EH (cell line): ENCODE measurements at places on chromosomes 1 and 21.

DNA sequence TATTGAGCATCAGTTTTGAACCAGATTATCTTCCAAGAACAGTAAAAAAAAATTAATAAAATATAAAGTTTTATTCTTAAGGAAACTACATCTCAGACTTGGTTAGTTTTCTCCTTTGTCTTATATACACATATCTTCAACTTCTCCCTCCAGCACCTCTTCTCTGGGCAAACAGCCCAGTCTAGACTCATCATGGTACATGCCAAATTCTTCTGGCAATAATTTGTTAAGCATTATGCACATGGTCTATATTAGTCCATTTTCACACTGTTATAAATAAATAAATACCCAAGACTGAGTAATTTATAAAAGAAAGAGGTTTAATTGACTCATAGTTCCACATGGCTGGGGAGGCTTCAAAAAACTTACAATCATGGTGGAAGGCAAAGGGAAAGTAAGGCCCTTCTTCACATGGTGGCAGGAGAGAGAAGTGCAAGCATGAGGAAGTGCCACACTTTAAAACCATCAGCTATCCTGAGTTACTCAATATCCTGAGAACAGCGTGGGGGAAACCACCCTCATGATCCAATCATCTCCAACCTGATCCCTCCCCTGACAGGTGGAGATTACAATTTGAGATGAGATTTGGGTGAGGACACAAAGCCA is 108.7 kb upstream of the RNPC3 start:
- DNase-seq: peak; percentile 75

- DNase-seq: no peak
Observed at GRCh38 chr1:151581451-151581850, 30.4 kb upstream of the SNX27 start.

DNA sequence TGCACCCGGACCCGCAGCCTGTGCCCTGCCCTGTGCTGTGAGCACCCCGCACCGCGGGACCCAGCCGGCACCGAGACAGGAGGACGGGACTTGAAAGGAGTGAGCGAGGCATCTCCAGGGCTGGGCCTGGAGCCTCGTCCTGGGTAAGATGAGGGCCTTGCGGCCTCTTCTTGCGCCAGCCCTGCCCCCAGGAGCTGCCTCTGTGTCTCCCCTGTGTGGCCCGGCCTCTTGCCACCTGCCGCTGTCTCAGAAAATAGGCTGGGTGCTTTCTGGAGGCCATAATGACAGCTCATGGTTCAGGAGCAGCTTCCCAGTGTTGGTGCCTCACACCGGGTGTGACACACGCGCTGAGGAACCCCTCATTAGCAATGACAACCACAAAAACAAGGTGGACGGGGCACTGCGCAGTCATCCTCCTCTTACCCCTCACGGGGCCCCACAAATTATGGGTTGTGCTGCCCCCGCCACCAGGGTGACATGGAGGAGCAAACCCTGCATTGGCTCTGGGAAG is 161.5 kb upstream of the C1orf174 start:
- no peak for DNase-seq

GRCh38 chr1:177934461-177934860 is 35.4 kb downstream of the SEC16B start:
- no peak for DNase-seq

DNA sequence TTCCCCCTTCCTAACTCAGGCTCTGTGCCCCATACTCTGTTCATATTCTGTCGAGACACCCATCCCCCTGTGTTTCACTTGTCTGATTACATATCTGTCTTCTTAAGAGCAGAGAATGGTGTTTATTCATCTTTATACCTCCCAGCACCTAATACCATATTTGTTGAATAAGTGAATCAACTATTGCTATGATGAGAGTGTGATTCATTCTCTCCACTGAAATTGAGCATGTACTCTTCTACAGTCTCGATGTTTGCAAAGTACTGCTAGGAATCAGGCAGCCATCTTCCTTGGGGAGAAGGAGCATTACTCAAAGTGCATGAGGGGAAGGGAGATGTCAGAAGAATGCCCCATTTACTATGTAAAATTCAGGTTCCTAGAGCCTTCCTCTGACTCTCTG is 27.0 kb downstream of the TBX15 start:
- peak; percentile 17 for DNase-seq

DNA sequence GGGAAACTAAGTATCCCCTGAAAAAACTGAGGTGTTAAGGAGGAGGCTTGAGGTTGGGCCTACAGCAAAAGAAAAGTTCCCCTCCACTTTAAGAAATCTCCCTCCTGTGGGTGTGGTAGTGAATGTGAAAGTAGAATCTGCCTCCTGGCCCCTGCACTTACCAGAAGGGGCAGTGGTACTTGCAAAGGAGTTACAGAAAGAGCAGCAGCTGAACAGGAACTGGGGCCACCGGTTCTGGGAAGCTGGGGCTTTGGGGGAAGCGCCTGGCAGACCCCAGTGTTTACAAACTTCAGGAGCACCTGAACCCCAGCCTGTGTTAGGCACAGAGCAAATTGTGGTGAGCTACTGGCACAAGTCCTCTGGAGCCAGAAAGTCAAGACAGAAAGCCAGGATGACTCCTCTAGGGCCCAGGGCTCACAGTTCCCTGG is 250.2 kb upstream of the FGGY start:
- no peak for DNase-seq

DNA sequence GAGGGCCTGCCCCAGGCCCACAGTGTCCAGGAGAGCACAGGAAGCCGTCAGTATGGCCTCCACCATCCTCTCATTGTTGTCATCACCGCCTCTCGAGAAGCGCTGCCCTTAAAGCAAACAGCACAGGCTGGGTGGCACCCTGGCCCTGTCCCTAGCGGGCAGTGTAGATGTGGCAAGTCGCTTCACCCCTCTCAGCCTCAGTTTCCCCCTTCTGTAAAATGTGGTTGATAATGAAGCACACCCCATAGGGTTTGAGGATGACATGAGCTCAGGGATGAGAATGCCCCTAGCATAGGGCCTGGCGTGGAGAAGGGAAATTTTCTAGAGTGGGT is 13.4 kb downstream of the PLA2G2F start:
- DNase-seq: no peak

- DNase-seq: peak; percentile 66
Observed at GRCh38 chr21:27366646-27367235, 399.9 kb upstream of the ADAMTS5 start.

DNA sequence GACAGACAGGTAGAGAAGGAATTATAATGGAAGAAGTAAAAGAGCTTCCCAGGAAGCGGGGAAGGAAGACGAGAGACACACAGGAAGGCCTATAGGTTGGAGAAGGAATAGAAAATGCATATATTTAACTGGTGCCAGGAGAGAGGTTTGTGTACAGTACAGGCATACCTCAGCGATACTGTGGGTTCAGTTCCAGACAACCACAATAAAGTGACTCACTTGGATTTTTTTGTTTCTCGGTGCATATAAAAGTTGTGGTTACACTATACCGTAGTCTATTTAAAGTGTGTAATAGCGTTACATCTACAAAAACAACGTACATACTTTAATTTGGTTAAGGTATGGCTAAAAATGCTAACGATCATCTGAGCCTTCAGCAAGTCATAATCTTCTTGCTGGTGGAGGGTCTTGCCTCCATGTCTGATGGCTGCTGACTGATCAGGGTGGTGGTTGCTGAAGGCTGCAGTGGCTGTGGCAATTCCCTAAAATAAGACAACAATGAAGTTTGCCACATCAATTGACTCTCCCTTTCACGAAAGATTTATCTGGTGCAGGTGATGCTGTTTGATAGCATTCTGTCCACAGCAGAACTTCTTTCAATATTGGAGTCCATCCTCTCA is 16.0 kb downstream of the YARS1 start:
- peak; percentile 81 for DNase-seq

DNA sequence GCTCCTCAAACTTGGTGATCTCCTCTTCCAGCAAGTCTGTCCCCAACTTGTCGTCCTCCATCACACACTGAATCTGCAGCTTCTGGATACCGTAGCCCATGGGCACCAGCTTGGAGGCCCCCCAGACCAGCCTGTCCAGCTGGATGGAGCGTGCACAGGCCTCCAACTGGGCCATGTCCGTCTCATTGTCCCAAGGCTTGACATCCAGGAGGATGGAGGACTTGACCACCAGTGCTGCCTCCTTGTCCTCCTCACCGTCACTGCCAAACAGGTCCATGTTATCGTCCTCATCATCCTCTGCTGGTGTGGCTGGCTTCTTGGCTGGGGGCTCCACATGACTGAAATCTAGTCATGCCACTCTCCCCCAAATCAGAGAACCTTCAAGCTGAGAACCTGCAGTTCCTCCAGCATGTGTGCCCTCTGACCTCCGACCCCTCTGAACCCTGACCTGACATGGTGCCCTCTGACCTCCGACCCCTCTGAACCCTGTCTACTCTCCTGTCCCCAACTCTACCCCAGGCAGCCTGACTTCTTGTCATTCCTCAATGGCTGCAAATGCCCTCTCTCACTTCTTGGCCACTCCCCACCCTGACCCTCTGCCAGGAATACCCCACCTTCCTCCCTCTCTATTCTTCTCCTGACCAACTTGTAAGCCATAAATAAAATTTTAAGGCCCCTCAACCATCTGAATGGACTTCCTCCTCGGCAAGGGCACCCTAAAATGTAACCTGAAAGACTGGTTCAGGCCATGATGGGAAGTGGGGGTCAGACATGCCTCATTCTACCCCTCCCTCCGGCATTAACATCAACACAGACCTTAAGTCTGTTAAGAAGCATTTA is 275.7 kb upstream of the C1orf174 start:
- no peak for DNase-seq

DNA sequence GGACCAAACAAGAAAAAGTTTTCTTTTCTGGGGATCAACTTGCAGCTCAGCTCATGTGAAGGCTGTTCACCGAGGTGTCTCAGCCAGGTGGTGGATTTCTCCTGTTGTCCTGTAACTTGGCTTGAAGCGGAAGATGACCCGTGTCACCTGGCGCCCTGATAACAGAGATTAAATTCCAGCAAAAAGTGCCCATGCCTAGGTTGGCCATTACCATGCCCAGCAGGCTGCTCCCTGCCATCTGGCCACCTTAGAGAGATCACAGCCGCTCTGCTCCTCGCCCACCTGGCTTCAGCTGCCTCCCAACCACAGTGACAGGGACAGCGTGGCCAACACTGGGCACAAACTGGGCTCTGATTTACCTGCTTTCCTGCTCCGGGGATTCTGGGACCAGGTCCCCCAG is 149.5 kb downstream of the ZBTB18 start:
- no peak for DNase-seq

- peak; percentile 46 for DNase-seq
Observed at GRCh38 chr1:147849098-147849895, 53.3 kb upstream of the GJA8 start.

DNA sequence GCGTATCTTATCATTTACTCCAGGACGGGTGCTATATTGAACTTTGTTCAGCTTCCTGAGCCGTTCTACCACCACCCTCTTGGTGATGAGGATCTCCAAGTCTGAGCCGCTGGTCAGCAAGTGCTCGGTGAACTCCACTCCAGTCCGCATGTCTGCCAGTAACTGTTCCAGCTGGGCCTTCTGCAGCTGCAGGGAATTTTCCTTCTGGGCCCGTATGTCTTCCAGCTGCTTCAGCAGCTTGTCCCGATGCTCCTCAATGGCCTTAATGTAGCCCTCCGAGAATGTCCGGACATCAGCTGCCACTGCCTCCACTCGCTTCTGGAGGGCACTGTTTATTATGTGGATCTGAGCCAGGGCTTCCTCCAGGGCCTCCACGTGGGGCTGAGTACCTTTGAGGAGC is 3.4 kb downstream of the TRIM45 start:
- DNase-seq: no peak

GRCh38 chr1:172163498-172164215 is 256.8 kb upstream of the C1orf105 start:
- DNase-seq: peak; percentile 73

DNA sequence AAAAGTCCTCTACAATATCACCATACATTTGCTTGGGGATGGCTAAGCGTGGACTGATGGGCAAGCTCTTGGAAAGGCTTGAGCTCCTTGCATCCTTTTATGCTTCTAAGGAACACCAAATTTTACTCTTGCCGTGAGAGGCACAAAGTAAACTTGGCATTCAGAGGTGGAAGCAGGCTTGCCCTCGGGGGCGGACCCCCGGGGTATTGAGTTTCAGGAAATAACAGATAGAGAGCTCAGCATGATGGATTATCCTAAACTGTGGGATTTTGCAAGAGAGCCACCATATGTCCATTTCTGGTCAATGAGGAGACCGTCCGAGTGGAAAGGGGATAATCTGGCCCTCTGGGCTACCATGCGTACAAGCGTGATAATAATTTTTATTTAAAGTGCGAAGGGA is 14.0 kb downstream of the IFI16 start:
- no peak for DNase-seq

DNA sequence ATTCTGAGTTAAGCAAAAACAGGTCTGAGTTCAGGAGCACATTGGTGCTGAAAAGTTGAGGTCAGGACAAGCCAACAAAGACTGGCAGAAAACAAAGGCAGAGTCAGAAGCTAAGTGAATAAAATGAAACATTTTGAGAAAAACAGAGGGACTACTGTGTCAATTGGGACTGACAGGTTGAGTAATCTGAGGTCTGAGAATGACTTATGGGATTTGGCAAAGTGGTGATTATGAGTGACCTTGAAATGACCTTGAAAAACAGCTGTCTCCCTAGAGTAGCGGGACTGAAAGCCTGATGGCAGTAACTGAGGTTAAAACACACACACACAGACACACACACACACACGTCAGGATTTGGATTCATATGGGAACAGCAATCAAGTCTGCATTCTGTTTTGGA is 8.8 kb upstream of the COG2 start:
- DNase-seq: no peak

GRCh38 chr21:45988366-45989347 is 7.1 kb downstream of the COL6A1 start:
- no peak for DNase-seq

- no peak for DNase-seq
Observed at GRCh38 chr21:39502631-39503030, 50.9 kb downstream of the SH3BGR start.

DNA sequence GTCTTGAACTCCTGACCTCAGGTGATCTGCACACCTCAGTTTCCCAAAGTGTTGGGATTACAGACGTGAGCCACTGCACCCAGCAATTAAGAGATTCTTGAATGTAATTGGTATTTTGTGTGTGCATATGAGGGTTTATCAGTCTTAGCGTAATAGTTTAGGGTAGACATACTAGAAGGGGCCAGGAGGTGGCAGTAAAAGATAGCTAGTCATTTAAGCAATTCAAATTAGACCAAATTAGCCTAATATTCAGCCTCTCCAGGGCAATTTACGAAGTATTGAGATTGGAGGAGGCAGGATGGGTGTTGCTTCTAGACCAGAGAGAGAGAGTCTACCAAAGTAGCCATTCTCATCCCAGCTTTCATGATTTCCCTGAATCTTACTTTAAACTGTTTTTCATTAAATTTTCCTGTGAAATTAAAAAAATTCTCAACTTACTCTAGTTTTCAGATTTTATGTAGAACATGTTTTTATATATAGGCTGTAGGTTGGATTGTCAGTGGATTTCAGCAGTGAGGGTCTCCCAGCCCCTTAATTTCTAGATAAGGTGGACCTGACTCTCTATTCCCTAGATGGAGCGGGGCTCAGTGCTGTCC is 119.7 kb downstream of the HHAT start:
- peak; percentile 73 for DNase-seq

GRCh38 chr1:186849826-186850225 is 21.1 kb downstream of the PLA2G4A start:
- DNase-seq: no peak

GRCh38 chr1:18144916-18145647 is 37.5 kb downstream of the IGSF21 start:
- DNase-seq: peak; percentile 37

- peak; percentile 70 for DNase-seq
Observed at GRCh38 chr1:119549719-119550132, 42.7 kb downstream of the HSD3B1 start.
